Smooth muscle cell of the brain vasculature (primary cell): ENCODE measurements at places on chromosomes 3 and 15.

DNA sequence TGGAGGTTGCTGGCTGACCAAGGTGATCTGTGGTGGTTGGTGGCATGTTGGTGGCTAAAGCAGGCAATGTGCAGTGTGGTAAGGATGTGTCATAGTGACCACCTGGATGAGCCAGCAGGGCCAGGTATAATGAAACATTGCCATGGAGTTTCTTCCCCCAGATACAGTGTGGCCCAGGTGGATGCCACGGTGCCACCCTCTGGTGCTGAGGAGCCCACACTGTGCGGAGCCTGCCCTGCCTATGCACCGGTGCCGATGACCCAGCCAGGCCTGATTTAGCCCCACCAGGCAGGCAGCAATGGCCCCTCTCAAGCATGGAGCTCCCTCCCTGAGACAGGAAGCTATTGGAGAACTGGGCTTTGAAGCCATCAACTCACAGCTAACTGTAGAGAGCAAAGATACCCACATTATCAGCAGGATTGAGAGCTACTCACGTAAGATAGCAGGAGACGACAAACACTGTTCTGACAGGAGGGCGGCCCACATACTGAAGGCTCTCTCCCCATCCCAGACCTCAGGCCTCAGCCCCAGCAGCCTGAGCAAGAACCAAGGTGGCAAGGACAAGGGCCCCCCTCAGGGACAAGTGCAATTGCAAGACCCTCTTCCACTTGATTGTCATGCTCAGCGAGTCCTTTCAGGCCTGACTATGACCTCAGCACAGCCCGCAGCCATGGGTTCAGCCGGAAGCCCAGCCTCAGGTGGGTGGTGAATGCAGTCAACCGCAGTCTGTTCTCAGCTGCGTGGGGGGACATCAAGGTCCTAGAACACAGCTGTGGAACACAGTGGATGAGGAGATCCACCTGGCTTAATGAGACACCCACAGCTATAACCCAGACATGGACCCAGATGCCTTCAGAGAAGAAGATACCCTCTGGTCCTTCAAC, 82.8 kb upstream of the CDV3 start:
- no peak for DNase-seq

DNA sequence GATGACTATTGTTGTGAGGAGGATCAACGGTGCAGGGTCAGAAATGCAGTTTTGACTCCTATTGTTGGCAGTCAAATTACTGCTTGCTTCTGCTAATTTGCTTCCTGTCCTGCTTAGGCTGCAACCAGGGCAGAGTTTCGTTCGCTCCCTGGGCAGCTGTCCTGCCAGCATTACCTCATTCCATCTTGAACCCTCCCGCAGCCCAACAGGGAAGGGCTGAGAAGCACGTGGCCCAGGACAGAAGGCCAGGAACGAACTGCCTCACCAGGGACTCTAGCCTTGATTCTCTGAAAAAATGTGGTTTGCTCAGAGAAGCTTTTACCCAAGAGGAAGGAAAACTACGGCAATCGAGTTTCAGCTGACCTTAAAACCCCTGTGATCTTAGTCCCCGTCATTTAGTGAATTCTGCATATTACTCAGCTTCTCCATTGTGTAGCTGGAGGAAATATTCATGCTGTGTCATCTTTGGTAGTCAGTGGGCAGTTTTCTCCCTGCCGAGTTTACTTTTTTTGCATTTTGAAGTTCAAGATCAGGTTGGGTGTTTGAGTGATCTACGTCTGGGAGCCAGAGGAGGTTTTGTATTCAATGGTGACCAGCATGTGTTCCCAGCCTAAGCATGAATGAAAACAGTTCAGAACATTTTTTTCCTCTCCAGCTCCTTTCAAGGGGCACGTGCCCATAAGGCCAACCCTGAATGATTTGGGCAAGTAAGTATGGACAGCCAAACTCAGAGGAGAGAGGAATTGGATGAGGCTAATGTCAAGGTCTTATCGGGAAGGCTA, 23.0 kb downstream of the TLNRD1 start:
- DNase-seq, result peak; percentile 59

DNA sequence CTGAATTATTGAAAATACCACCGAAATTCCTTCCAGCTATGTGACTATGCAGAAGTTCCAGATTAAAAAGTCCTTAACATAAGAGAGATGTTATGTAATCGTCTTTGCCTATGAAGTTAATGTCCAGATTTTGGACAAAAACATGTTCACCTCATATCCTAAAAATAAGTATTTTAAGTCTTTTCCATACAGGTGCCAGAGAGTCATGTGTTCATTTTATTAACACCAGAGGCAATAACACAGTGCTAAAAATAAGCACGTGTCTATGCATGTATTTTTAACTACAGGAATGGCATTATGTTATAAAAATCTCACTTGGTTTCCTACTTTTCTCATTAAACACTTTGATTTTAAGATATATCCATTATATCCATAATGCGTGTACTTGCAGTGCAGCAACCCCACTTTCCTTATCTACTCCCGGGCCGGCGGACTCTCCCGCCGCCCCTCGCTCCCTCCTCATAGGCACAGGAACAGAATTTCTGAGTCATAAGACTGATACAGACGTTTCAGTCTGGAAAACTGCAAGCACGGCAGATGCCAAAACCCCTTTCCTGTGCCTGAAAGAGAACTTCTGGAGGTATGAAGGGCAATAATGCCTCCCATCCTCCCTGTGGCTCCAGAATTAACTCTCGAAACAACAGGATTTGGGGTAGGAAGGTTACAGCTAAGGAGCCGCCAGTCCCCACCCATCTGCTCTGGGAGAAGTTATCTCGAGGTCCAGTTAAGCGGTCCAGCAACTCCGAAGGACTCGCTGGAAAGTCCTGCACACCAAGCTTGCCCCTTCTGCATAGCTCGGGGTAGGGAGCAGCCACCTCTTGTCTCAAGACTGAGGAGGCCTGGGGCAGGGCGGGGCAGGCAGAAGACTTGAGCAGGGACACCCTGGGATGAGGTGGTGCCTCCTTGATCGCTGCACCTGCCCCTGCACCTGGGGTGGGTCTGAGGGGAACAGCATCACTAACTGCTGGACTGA, 22.3 kb upstream of the PSTPIP1 start:
- no peak for DNase-seq

DNA sequence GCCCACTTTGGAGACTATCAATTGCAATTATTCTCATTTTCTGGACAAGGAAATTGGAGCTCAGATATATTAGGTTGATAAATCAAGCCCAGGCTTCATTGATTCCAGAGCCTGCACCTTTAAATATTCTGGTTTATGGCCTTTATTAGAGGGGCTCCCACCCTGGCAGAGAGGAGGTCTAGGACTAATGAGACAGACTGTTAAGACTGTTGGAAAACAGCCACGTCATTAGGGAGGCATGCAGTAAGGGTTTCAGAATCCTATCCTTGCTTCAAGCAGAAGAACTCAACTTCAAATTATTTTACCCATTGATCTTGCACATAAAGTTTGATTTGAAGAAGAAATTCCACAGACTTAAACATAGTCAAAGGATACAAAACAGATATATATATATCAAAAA, 33.8 kb upstream of the KCNH8 start:
- no peak for DNase-seq

DNA sequence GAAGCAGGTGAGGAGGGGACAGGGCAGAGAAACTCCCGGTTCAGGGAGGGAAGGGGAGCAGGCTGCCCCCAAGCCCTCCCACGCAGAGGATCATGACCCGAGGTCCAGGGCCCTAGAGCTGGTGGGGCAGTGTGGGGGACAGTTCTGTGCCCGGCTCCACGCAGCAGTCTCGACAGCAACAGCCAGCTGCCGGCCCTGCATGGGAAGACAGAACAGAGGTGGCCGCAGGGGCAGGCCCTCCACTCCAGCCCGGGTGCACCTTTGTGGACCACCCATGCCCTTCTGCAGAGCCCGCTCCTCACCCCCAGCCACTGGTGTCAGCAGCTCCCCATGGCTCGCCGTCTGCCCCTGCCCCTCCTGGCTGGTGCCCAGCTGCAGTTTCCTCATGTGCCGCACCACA, 7.7 kb downstream of the OGG1 start:
- no peak for DNase-seq

DNA sequence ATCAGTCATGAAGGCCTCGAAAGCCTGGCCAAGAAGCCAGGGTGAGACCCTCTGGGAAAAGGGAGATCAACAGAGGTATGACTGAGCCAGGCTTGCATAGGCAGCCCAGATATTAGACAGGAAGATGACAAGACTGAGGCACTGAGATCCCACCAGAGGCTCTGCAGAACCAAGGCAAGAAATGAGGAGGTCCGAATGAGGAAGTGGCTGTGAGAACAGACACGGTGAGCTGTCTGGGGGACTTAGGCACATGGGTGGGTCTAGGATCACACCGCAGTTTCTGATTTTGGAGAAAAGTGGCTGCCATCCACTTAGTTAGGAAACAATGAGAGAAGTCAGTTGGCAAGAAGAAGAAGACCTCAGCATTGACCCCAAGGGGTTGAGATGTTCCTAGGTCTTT, 31.5 kb upstream of the PRSS50 start:
- no peak for DNase-seq

GRCh38 chr3:98565237-98565643, 28.2 kb downstream of the CPOX start:
- DNase-seq, result no peak

DNA sequence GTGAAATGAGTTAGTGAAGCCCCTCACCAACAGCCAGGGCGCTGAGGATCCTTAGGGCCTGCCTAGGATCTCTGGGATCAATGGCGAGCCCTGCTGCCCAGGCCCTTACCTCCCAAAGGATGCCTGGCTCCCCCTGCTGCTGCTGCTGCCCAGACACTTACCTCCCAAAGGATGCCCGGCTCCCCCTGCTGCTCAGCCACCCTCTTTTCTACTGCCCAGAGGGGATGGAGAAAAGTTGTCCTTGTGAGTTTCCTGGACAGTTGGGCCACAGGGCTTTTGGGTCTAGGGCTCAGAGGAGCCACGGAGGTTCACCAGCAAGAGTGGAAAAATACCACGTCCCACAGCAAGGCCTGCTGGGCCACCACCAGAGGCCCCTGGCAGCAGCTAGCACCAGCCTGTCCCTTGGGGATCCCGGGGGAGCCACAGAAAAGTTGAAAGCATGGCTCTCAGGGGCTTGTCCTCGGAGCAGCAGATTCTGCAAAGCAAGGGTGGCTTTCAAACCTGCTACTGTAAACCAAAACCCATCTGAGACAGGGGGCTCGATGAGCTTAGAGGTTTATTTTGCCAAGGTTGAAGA, 59.4 kb downstream of the SLC6A6 start:
- no peak for DNase-seq

DNA sequence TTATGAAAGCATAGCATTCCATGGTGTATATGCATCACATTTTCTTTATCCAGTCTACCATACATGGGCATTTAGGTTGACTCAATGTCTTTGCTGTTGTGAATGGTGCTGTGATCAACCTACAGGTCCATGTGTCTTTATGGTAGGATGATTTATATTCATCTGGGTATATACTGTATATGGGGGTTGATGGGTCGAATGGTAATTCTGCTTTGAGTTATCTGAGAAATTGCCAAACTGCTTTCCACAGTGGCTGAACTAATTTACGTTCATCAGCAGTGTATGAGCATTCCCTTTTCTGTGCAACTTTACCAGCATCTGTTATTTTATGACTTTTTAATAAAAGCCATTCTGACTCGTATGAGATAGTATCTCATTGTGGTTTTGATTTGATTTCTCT, 662.4 kb upstream of the BCHE start:
- no peak for DNase-seq

DNA sequence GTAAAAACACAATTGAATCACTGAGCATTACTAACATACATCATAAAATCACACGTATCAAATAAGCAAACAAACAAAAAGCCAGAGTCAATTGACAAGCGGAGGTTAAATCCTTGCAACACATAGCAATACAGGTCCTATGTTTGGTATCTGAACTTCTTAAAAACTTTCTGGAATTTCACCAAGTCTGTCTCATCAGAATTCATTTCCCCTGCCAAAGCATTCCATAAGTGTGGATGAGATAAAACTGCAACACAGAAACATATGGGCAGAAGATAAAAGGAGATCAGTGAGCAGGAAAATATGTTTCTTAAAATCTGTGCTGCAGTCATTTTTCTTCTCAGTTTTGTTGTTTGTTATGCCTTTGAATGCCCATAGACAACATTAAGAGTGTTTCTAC, 1155.5 kb downstream of the TBL1XR1 start:
- no peak for DNase-seq

- no peak for DNase-seq
These were observed 54.0 kb downstream of the KCNAB1 start for GRCh38 chr3:156174229-156174847.

GRCh38 chr15:91970142-91970541, 116.6 kb downstream of the SLCO3A1 start:
- DNase-seq, result no peak

DNA sequence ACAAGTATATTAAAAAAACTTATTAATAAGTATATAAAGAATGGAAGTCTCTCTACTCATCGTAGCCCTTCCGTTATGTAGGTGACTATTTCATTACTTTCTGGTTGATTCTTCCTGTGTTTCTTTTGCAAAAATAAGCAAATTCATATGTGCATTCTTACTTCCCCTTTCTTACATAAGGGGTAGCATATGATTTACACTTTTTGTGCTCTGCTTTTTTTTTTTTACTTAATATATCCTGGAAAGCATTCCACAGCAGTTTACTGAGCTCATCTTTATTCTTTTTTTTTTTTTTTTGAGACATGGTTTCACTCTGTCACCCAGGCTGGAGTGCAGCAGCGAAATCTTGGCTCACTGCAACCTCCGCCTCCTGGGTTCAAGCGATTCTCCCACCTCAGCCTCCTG, 12.9 kb downstream of the SCAMP5 start:
- no peak for DNase-seq

GRCh38 chr3:14097616-14098391, 26.9 kb downstream of the CHCHD4 start:
- no peak for DNase-seq

DNA sequence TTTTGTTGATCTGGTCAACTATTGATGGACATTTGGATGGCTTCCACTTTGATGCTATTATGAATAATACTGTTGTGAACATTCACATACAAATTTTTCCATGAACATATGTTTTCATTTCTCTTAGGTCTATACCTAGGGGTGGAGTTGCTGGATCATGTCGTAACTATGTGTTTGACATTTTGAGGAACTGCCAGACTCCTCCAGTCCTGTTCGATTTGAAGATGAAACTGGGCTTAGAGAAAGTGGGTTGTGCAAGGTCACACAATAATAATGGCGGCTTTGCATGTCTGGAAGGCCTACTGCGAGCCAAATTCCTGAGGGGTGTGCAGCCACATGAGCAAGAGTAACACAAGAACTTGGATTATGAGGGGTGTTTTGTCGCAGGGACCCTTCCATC, 2.6 kb downstream of the TSEN2 start:
- no peak for DNase-seq
